ENCODE measurements at places on chromosomes 13 and 19.
A peak's percentile ranks its signal among the peaks of the same experiment; 100 is the strongest.

DNA sequence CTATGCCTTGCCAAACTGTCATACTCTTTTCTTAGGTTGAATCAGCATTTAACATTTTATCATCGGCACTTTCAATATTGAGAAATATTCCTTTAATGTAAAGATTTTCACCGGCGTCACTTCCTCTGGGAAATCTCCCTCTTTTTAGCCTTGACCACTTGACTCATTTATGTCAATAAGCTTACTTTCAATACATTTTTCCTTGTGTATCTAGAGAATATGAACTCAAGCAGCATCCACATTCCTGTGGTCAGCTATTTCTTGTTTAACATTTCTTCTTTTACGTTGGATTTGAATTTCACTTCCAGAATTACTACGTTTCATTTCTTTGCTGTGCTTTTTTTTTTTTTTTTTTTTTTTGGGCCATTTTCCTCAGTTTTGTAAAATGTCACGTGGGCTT lies 271.2 kb upstream of the HTR2A start:
- no peak for DNase-seq

GRCh38 chr19:18021121-18021755 lies 13.3 kb downstream of the ARRDC2 start:
- no peak for DNase-seq

- no peak for DNase-seq
These were observed 41.1 kb upstream of the MRI1 start for GRCh38 chr19:13723206-13723605.

DNA sequence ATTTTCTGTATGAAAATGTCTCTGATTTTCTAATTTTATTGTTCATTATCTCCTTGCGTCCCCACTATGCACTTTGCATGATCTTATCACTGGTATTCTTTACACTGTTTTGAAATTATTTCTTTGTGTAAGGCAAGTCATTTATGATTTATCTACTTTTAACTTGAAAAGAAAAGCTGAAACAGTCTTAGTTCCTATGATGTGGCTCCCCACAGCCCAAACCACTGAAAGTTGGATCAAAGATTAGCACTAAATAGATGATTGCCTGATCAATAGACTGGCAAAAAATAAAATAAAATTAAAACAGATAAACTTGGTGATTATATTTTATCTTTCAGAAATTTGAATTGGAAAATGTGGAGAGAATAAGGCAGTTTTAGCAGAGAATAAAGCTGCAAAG lies 1101.9 kb downstream of the PCDH9 start:
- DNase-seq = no peak

DNA sequence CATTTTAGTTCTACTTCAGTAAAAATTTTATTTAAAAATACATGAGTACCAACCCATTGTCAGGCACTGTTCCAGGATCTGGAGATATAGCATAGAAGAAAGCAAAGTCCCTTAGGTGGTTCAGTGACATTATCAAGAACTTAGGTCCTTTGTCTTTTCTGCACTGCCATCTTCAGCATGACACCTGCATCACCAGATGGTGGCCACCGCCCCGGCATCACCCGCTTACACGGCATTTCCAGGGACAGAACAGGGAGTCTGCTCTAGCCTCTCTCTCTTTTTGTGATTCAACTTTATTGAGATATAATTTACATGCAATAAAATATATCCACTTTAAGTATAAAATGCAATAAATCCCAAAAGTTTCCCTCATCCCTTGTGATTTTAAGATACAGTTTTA lies 23.5 kb downstream of the DYRK1B start:
- no peak for DNase-seq

- peak; percentile 6 for DNase-seq
These were observed 491 bp downstream of the ZNF525 start for GRCh38 chr19:53365899-53366493.

- DNase-seq = no peak
These were observed 3.6 kb downstream of the SERTAD1 start for GRCh38 chr19:40421993-40422747.

DNA sequence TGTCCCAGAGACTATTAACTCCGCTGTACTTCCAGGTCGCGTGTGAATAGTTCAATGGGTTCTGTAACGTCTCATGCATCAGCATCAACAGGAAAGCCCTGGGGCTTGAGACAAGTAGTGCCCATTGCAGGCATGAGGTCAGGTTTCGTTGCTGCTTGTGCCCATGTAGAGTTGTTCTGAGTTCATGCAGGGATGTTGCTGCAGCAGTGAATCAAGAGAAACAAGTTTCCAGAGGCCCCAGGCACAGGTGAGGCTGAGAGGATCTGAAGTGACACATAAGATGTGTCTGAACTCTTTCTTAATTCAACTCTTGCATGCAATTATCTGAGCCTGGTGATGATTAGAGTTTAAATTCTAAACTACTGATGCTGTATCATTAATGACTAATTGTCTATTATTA lies 8.6 kb upstream of the ZNF283 start:
- DNase-seq = no peak

DNA sequence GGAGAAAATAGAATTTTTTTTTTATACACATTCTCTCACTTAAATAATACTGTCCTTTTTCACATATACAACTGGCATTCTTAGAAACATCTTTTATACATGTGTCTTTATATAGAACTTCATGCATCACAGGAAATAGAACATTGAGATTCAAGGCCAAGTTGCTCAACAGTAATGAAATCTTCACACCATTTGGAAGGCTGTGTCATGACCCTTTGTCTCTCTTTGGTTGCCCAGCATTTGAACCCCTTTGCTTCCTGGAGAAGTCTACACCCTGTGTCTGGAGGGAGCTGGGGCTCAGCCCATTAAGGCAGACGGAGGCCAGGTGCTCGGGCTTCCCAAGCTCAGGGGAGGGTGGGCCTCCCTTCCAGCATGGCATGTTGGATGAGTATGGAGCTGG lies 41.1 kb downstream of the B3GLCT start:
- DNase-seq = no peak

DNA sequence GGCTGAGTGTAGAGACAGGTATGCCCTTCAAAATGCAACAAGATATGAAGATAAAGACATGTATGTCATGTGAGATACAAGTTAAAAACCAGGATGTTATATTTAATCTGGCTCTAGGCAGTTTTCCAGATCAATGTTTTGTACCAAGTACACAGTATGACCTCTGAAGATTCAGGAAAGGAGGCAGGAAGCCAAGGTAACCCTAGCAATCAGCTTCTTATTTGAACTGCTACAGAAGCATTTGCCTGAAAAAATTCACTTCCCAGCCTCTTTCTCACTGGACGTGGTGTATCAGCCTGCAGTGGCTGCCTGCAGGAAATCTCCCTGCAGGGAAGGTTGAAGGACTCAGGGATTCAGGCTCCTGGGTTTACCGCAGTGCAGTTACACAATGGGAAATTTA lies 24.1 kb downstream of the OLFM4 start:
- DNase-seq = no peak

DNA sequence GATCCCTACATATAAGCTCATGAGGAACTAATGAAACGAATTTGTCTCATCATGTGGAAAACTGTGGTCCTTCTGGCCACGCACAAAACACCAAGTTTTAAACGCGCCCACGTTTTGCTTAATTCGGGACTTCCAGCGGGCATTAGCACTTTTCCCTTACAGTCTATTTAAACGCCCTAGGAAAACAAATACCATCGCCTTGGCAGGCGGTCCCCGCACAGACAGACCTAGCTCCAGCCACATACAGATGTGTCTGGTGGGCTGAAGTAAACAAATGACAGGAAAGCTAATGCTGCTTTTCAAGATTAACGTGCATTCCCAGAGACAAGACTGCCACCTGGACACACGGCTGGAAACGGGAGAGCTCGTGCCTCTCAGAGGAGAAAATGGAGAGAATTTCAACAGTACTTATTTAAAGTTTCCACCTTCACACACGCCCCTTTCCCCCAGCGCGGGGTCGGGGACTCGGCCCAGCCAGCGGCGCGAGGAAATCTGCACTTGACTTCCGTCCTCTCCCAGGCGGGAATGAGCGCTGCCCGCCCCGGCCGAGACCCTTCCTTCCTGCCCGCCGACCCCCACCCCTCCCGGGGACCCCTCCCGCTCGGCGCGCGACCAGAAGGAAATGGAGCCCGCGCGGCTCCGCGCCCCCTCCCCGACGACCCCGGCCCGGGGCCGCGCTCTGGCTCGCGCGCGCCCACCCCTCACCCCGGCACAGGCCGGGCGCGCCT lies 931 bp downstream of the USP12 start:
- DNase-seq = peak; percentile 14

- DNase-seq = no peak
These were observed 2.3 kb upstream of the REX1BD start for GRCh38 chr19:18586306-18586705.

- no peak for DNase-seq
These were observed 1098.5 kb downstream of the EFNB2 start for GRCh38 chr13:105436943-105437342.

- no peak for DNase-seq
These were observed 26.7 kb upstream of the TDRD3 start for GRCh38 chr13:60370343-60370742.

DNA sequence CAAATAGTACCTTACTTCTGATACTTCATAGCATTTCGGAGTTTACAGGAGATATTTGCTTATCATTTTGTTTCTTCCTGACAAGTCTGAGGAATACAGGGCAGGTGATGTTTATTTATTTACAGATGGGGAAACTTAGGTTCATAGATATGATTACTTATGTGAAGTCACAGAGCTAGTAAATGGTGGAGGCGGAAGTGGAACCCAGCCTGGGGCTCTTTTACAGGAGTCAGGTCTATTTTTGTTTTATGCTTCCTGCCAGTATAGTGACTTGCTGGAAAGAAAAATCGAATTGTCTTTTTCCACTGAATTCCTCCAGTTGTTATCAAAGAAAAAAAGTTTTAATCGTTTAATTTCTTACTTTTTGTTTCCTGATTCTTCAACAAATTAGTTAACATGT lies 66.5 kb downstream of the DGKH start:
- DNase-seq = no peak

GRCh38 chr13:29543230-29544215 lies 52.0 kb downstream of the SLC7A1 start:
- DNase-seq = peak; percentile 17

DNA sequence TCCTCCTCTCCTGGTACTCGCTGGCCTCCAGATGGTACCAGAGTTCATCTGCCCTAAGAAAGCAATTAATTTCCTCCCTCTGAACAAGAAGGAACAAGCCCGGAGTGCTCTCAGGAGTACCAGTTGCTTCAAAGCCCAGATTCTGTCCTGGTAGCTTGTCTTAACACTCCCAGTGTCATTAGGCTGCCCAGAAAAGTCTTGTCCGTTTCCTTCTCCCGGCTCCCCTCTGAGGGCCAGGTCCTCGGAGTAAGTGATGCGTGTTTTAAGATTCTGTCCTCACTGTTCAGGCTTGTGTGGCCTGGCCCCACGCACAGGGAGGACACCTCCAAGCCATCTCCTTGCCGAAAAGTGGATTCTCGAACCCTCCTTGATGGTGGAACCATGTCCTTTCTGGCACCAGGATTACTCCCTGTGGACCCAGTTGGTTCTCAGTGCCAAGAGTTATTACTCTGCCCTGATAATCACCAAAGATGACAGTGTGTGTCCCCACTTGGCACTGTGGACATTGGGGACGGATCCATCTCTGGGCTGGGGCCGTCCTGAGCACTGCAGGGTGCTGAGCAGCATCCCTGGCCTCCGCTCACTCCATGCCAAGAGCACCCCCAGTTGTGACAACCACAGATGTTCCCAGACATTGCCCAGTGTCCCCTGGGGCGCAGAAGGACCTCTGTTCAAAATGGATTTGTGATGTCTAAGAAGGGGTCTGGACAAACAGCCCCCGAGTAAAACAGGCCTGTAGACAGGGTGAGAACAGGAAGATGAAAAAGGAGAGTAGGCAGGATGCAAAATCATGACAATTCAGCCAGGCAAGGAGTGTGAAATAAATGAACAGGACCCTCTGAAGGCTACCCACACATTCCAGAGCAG lies 52.4 kb downstream of the RFX2 start:
- no peak for DNase-seq

- DNase-seq = no peak
These were observed 688.4 kb upstream of the GPC6 start for GRCh38 chr13:92538164-92538563.

- DNase-seq = no peak
These were observed 9.6 kb upstream of the TPM4 start for GRCh38 chr19:16066611-16067104.

DNA sequence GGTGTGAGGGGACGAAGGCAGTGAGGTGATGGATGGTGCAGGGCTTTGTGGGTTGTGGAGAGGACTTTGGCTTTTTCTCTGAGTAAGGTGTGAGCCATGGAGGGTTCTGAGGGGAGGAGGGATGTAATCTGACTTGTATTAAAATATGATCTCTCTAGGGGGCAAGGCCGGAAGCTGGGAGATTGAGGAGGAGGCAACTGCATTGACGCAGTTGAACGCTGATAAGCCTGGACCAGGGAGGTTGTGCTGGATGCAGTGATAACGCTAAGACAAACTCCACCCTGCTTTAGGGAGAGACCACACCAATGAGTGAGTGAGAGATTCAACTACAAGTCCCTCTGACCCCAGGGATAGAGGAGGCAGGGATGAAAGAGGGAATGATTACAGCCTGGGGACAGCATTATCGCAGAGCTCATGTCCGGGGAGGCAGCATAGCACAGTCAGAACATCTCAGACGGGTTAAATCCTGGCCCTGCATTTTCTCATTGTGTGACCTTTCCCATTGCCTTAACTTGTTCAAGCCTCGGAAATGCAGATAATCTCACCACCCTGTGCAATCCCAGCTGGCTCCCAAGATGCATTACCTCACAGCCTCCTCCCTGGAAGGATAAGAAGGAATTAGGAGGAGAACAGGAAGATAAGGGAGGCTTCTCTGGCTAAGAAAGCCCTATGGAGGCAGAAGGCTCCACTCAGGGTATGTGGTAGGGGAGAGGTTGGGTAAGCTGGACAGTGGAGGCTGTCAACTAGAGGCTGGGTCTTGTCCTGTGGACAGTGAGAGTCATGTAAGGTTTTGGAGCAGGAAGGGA lies 124.2 kb downstream of the CACNA1A start:
- no peak for DNase-seq

- no peak for DNase-seq
These were observed 2.8 kb downstream of the PNMA8B start for GRCh38 chr19:46492841-46493235.

GRCh38 chr13:110162866-110163658 lies 143.9 kb downstream of the COL4A1 start:
- no peak for DNase-seq

- DNase-seq = no peak
These were observed 1.8 kb downstream of the CDX2 start for GRCh38 chr13:27967203-27967735.

DNA sequence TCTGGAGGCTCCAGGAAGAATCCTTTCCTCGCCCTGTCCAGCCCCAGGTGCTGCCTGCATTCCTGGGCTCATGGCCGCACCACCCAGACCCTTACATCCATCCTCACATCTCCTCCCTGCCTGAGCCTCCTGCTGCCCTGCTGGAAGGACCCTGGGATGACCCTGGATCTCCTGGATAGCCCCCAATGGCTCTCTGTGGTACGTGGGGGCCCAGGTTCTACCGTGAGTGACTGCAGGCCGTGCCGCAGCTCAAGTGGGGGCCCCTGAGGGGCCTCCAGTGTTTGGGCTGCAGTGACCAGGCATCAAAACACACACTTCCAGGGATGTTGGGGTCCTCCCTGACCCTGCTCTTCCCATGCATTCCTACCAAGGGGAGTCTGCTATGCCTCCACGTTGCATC lies 8.3 kb upstream of the MCF2L start:
- no peak for DNase-seq
